Stimulated activated CD4-positive, alpha-beta T cell treated with anti-CD3 and anti-CD28 coated beads, Interleukin-2, amount 100 ng/mL, for 24 hours (primary cell): ENCODE measurements at places on chromosomes 16 and 17.
A peak's percentile ranks its signal among the peaks of the same experiment; 100 is the strongest.

DNA sequence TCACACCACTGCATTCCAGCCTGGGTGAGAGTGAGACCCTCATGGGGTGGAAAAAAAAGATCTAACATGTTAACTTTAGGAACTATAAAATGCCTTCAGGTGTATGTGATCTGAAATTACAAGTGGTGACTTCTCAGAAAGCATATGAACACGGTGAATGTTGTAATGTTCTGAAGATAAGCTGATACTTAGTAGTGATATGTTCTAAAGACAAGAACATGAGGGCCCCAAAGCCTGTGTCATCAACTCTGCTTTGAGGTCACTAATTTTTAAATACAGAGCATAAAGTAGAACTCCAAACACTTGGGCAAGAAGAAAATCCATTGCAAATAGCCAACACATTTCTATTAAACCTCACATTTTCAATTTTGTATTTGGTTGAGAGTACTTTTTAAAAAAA lies 2.6 kb upstream of the FBF1 start:
- no peak for DNase-seq

- DNase-seq: no peak
These were observed 68.1 kb upstream of the ZNF750 start for GRCh38 chr17:82907797-82908542.

GRCh38 chr17:19433255-19433654 lies 22.2 kb downstream of the RNF112 start:
- no peak for DNase-seq

DNA sequence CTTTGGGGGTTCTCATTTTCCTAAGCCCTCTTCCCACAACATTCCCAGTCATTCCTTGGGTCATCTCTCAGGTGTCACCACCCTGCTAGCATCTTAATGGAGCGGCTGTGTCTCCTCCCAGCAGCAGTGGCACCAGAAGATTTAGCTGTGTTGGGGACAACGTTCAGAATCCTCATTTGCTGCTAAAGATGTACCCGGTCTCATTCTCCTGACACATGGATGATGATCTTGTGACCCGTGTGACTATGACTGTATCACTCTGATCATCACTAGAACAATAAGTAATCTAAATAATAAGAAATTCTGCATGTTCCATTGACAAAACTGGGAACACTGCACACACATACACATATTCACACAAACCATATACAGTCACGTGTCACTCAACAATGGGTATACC lies 399.9 kb upstream of the HSBP1 start:
- no peak for DNase-seq

- peak; percentile 68 for DNase-seq
These were observed at the start of gene DNASE1 for GRCh38 chr16:3654249-3654991. TSS of gene DNASE1 (plus strand) at chr16:3654691. CDS start at chr16:3655374, 683 bp downstream.

- no peak for DNase-seq
These were observed 2.9 kb upstream of the MT1M start for GRCh38 chr16:56629531-56629930.

- DNase-seq: no peak
These were observed 10.5 kb upstream of the TEKT3 start for GRCh38 chr17:15351925-15352324.

DNA sequence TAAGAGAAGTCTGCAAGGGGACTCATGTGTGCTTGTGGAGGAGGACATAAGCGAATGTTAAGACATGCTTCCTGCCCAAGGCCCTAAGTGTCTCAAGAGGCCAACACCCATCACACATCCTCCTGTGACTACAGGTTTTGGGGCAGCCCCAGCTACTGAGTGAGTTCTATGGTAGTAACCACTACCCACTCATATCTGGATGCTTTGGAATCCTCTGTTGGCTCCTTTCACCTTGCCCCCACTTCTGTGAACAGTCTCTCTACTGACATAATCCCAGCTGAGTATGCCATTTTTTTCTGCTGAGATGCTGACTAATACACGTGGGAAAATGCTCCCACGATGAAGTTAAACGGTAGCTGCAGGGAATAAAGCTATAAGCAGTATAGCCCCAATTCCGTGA lies 153.5 kb downstream of the VPS53 start:
- DNase-seq: no peak

- no peak for DNase-seq
These were observed at the start of gene TBC1D16 for GRCh38 chr17:80035687-80035936. TSS of gene TBC1D16 (minus strand) at chr17:80035872. CDS start at chr17:80013547, 22,325 bp downstream.
